ENCODE measurements at places on chromosomes 12 and 14.

GRCh38 chr12:112750971-112751370, 40.6 kb upstream of the RPH3A start:
- H3K27me3 ChIP-seq = peaks cover 19% of the 10 kb centered on the region
- no peak overlapping the region for H3K27ac ChIP-seq
- H3K4me1 ChIP-seq = no peaks in the 10 kb centered on the region
- H3K36me3 ChIP-seq = no peaks in the 10 kb centered on the region

DNA sequence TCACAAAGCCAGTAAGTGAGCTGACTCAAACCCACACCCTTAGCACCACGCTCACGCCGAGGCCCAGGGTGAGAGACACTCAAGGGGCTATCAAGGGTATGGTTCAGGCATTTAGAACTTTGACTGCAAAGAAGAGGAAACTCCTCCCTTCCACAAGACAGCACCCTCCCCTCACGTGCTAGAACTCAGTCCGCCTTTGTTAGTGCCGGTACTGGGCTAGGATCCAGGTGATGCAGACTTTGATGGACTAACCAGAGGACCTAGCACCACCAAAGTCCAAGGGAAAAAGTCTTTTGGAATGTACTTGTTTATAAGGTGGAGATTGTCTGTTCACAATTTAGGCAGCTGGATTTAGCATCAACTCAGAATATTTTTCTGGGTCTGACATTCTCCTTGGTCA, 33.7 kb downstream of the VWF start:
- no peak for DNase-seq
- no peak overlapping the region for H3K27ac ChIP-seq
- no peak overlapping the region for H3K4me3 ChIP-seq
- peaks cover 58% of the 10 kb centered on the region for H3K4me1 ChIP-seq
- no peaks in the 10 kb centered on the region for H3K36me3 ChIP-seq

GRCh38 chr14:104870368-104871144, 5.5 kb downstream of the CEP170B start:
- no peaks in the 10 kb centered on the region for H3K36me3 ChIP-seq
- peak; percentile 66 for DNase-seq
- H3K27ac ChIP-seq = no peak overlapping the region
- peaks cover 25% of the 10 kb centered on the region for H3K4me1 ChIP-seq

DNA sequence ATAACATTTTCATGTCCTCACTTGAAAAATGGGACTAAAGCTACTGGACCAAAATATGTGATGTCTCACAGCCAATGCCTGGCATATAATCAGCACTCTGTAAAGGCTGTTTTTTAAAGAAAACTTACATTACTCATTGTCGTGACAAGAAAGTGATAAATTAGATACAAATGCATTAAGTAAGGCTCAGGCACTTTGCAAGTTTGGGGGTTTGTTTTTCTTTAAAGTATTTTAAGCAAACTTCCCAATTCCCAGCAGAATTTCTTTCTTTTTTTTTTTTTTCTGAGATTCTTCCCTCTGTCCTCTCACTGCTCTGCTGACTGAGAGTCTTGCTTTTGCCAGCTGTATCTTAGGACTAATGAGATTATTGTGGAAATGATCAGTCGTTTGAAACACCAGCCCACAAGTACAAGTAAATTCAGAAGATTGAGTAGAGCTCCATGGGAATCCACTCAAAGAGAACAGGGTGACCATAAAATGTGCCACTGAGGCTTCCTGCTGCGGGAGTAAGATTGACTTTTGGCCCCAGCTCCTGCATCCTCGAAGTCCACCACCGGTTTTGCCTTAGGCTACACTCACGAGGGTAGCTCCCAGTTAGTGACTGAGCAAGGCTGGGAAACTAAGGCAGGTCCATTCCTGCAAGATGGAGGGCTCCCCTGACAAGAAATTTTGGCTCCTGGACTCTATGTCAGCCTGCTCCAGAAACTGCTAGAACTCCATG, 82.8 kb downstream of the TMTC1 start:
- no peak overlapping the region for H3K4me3 ChIP-seq
- DNase-seq = no peak
- H3K27ac ChIP-seq = no peak overlapping the region
- no peaks in the 10 kb centered on the region for H3K36me3 ChIP-seq
- H3K4me1 ChIP-seq = peaks cover 20% of the 10 kb centered on the region
- H3K27me3 ChIP-seq = peaks cover 11% of the 10 kb centered on the region

GRCh38 chr12:122979001-122979907, 1.2 kb upstream of the ARL6IP4 start:
- no peaks in the 10 kb centered on the region for H3K36me3 ChIP-seq
- H3K4me3 ChIP-seq = peak overlapping the region; percentile 92
- peaks cover 62% of the 10 kb centered on the region for H3K4me1 ChIP-seq
- DNase-seq = peak; percentile 4

DNA sequence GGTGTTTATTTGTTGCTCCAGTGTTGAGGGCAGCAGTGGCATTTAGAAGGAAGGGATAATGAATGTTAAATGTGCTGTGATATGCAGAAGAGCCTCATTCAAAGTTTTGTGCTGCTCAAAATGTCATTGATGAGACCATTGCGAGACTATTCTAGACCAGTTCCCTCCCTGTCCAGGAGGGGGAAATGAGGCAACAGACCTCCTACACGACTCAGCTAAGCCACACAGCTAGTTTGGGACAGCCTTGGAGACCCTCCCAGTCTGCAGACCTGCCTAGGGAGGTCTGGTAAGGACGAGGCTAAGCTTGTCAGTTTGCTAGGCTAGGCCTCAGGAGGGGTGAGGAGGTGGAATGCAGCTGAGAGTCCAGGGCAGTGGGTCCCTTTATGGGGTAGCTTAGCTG, 116.0 kb downstream of the NRXN3 start:
- H3K27ac ChIP-seq = no peak overlapping the region
- H3K4me1 ChIP-seq = peaks cover 12% of the 10 kb centered on the region
- peaks cover 4% of the 10 kb centered on the region for H3K27me3 ChIP-seq
- no peaks in the 10 kb centered on the region for H3K36me3 ChIP-seq

GRCh38 chr12:31961137-31961536, 1.9 kb downstream of the RESF1 start:
- peaks cover 70% of the 10 kb centered on the region for H3K36me3 ChIP-seq
- no peak for DNase-seq
- H3K4me3 ChIP-seq = peak overlapping the region; percentile 96
- H3K4me1 ChIP-seq = peaks cover 51% of the 10 kb centered on the region
- no peak overlapping the region for H3K27ac ChIP-seq
- no peaks in the 10 kb centered on the region for H3K27me3 ChIP-seq

GRCh38 chr14:79834868-79835267, 376.4 kb downstream of the DIO2 start:
- peak overlapping the region; percentile 25 for H3K27ac ChIP-seq
- no peaks in the 10 kb centered on the region for H3K36me3 ChIP-seq
- no peaks in the 10 kb centered on the region for H3K27me3 ChIP-seq
- peaks cover 37% of the 10 kb centered on the region for H3K4me1 ChIP-seq

DNA sequence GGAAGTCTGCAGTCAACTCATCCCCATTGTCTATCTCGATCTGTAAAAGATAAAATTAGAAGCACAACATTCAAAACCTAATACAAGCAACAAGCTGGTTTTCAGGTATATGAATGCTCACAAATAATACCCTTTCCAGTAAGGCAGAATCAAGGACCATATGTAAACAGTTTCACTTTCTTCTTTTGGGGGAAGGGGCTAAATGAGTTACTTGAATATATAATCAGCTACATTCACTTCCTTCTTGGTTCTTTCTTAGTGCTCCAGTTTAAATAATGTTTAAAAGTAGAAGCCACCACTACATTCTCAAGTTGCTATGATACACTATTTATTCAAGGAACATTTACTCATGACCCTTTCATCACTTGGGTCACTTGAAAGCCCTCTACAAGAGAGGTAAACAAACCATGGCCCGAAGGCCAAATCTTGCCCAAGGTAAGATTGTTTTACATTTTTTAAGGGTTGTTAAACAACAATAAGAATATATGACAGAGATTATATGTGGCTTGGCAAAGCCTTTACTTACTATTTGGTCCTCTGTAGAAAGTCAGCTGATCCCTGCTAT, 10.3 kb downstream of the TWF1 start:
- H3K27ac ChIP-seq = no peak overlapping the region
- H3K27me3 ChIP-seq = no peaks in the 10 kb centered on the region
- no peak overlapping the region for H3K4me3 ChIP-seq
- no peak for DNase-seq

DNA sequence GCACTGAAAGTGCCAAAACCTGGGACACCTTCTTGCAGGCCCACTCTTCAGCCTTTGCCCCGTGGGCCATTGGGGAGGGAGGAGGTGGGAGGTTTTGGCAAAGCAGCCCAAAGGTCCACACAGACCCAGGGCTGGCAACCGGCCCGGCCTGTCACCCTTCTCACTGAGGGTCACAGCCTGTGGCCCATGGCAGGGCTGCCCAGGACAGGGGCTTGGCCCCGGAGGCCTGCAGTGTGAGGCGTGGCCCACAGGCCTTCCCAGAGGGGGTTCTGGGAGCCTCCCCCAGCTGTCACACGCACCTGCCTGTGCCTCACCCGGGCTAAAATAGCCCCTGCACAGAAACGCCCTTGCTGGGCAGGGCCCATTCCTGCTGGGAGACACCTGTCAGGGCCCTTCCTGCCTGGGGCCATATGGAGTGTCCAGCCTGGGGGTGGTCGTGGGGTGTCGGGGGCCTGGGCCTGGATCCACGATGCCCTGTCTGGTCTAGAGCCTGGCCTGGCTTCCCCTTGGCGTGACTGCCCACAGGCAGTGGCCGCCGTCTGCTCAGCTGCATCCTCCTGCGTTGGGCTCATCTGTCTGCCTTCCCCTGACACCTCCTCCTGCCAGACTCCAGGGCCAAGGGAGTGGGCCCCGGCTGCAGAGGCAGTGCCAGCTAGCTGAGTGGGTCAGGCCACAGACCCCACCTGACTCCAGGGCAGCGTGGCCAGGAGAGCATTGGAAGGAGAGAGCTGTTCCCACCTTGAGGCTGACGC, 19.2 kb downstream of the PACS2 start:
- peaks cover 25% of the 10 kb centered on the region for H3K4me1 ChIP-seq
- no peak for DNase-seq
- H3K27ac ChIP-seq = no peak overlapping the region
- peaks cover 11% of the 10 kb centered on the region for H3K36me3 ChIP-seq

GRCh38 chr14:68753690-68754089, 39.2 kb downstream of the ZFP36L1 start:
- no peak overlapping the region for H3K27ac ChIP-seq
- H3K36me3 ChIP-seq = no peaks in the 10 kb centered on the region
- no peak for DNase-seq
- peaks cover 66% of the 10 kb centered on the region for H3K4me1 ChIP-seq
- no peak overlapping the region for H3K4me3 ChIP-seq

- no peak overlapping the region for H3K4me3 ChIP-seq
- no peak overlapping the region for H3K27ac ChIP-seq
- peak; percentile 15 for DNase-seq
- H3K36me3 ChIP-seq = peaks cover 19% of the 10 kb centered on the region
- no peaks in the 10 kb centered on the region for H3K27me3 ChIP-seq
- no peaks in the 10 kb centered on the region for H3K4me1 ChIP-seq
These were observed 240.1 kb upstream of the ARHGAP5 start for GRCh38 chr14:31837031-31837430.

DNA sequence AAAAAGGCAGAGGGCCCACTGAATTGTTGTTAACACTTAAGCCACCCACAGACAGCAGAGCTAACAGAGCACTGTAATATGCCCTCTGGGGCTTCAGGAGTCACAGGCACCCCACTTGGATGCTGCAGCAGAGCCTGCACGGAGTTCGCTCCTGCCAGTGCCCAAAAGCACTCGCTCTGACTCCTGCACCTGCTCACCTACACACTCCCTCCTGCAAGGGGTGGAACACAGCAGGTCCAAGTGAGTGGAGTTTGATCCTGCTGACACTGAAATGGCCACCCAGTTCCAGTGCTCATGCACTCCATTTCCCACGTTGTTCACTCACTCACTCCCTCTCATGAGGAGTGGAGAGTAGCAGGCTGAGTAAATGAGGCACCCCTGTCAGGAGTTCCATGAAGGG, 68.8 kb downstream of the OSBPL8 start:
- no peak overlapping the region for H3K27ac ChIP-seq
- H3K36me3 ChIP-seq = peaks cover 82% of the 10 kb centered on the region
- no peak for DNase-seq
- no peaks in the 10 kb centered on the region for H3K4me1 ChIP-seq
- no peak overlapping the region for H3K4me3 ChIP-seq

DNA sequence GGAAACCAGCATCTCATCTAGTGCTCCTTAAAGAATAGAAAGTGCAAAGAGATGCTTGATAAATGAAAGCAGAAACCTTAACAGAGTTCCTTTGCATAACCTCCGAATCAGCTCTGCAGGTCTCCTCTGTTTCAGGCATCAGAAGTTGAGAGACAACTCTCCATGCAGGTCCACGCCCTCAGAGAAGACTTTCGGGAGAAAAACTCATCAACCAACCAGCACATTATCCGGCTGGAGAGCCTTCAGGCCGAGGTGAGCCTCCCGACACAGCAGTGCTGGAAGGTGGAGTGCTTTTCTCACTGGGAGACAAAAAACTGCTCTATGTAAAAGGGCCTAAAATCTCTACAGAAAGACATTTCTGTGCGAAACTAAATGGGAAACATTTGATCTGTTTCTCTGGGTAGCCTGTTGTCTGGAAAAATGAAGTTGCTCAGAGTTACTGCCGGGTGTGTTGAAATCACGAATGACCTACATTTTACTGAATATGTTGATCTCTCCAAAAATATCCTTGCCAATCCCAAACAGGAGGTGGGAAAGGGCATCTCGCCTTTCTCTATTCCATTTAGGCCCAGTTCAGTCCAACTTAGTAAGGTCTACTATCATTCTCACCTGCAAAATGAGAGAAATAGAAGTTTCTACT, 54.9 kb downstream of the RAB35 start:
- H3K27me3 ChIP-seq = peaks cover 6% of the 10 kb centered on the region
- no peak overlapping the region for H3K4me3 ChIP-seq
- no peaks in the 10 kb centered on the region for H3K36me3 ChIP-seq
- peaks cover 54% of the 10 kb centered on the region for H3K4me1 ChIP-seq
- no peak for DNase-seq
- H3K27ac ChIP-seq = no peak overlapping the region

DNA sequence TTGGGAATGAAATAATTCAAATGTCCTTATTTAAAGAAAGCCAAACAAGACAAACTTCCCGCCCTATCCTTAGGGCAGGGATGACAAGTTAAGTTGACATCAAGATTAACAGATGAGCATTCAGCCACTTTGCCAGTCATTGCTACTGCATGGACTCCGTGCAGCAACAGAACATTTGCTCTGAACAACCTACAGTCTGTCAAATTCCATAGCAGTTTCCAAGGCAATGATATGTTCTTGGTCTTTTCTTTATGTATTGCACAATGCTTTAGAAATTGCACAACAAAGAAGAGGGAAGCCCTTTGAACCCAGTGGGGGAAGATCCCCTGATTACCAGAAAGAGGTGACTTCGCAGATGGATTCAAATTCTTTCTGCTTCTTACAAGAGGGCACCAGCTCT, 269.8 kb downstream of the BCAT1 start:
- H3K27me3 ChIP-seq = peaks cover 3% of the 10 kb centered on the region
- H3K27ac ChIP-seq = no peak overlapping the region
- DNase-seq = no peak
- H3K4me1 ChIP-seq = no peaks in the 10 kb centered on the region

- H3K36me3 ChIP-seq = no peaks in the 10 kb centered on the region
- no peaks in the 10 kb centered on the region for H3K27me3 ChIP-seq
- DNase-seq = no peak
- no peak overlapping the region for H3K4me3 ChIP-seq
- no peak overlapping the region for H3K27ac ChIP-seq
- no peaks in the 10 kb centered on the region for H3K4me1 ChIP-seq
These were observed 35.2 kb upstream of the SLC38A1 start for GRCh38 chr12:46304070-46304469.
